ENCODE measurements at places on chromosomes 2 and 18.

DNA sequence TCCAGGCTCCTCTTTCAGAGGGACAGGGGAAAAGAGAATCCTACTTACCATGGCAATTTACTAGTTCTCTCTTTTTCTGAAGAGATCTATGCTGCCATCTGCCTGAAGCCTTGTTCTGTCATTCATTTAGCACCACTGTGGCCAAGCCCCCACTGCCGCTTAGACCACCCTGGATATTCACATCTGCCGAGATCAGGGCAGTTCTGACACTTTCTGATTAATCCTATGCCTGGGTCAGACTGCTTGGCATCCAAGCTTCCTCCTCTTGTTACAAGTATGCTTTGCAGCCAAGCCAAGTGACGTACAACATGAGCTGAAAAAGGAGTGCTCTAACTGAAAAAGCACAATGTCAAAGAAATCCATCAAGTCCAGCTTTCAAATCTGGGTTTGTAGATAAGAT, 332.6 kb downstream of the SUCLG1 start:
- DNase-seq, result no peak

DNA sequence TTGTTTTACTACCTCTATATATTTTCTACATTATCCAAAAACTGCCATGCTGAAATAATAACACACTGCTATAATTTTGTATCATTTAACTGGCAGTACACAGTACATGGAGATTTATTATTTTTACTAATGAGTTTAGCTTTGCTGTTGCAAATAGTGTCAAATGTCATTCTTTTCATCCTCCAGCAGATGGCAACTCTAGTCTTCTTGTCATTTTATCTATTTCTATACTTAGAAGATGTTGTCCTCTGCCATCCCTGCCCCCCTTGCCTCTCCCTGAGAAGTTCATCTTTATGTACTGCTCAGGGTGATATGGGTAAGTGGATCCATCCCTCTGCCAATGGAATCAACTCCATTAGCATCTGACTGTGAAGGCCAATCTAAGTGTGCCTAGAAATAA, 21.7 kb upstream of the LRRTM1 start:
- DNase-seq, result no peak

GRCh38 chr2:145185696-145186095, 665.8 kb upstream of the ZEB2 start:
- no peak for DNase-seq

DNA sequence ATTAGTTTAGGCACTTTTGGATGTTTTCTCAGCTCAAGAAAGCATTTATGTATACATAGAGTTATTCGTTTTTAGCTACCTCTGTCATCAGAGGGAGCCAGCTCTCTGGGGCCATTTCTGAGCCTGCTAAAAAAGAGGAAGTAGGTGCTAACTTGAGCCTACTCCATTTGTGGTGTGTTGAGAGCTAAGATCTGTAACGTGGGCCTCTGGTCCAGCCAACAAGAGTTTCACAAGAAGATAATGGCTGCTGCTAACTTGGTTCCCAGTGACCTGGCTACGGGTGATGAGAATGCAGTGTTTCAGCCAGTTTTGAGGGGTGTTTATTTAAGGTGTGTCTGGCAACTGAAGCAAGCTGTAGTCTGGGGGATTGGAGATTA, 182.5 kb downstream of the PRKCE start:
- DNase-seq, result no peak

DNA sequence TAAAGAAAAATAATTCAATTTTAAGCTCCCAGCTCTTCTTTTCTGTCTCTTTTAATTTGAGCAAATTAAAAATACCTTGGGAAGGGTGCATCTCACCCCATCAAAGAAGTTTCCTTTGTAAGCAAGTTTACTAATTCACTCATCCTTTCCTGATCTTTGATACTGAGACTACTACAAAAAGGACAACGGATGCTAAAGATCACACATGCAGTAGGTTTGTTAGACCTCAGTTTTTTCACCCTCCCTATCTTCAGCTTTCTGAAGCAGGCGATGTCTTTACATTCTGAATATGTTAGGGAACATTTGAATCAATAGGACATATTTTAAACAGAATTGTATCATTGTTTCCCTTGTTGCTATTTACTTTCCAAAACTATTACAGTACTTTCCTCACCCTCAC, 6.0 kb upstream of the HNRNPLL start:
- no peak for DNase-seq

GRCh38 chr2:162217598-162217997, 25.6 kb downstream of the FAP start:
- no peak for DNase-seq

DNA sequence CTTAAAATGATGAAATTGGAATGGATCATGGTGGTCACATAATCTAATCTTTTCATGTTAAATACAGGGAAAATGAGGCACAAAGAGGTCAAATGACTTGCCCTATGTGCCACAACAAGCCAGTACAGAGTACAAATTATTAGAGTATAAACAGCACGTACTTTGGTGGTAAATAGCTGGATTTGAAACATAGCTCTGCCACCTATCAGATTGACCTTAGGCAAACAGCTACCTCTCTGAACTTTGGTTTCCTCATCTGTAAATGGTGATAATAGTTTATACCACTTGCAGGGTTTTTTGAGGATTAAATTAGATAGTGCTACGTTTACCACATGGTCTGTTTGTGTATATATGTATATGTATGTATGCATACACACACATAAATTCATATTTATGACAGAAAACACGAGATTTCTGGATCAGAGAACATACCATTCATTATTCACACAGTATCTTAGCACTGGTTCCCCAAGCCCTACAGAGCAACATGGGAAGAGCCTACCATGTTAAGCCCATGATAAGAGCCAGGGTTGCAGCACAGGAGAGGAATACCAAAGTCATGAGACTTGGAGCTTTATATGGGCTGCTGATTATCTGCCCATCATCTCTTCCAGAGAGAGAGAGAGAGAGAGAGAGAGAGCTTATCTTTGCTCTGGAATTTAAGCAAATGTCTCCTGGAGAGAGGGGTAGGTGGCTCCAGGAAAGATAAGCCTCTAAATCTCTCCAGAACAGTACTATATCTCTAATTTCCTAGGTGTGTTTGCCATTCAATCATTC, 73.5 kb downstream of the MDH1 start:
- no peak for DNase-seq

- no peak for DNase-seq
These were observed 371 bp upstream of the LCLAT1 start for GRCh38 chr2:30446602-30447148.

DNA sequence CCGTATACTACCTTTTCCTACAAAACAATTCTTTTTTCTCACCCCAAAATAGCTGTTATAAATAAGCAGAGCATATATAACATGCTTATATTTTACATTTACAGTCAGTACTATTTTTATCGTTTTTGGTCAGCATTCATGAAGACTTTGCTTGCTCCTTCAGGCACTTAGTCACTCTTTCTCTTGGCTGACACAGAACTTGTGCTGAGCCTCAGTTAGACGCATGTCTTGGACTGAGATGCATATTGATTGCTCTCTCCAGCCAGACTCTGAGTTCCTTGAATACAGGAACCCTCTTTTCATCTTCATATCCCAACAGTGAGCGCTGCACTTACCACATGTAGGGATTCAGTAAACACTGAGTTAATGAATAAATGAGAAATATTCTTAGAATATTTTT, 158.3 kb downstream of the RTN4 start:
- DNase-seq, result no peak

DNA sequence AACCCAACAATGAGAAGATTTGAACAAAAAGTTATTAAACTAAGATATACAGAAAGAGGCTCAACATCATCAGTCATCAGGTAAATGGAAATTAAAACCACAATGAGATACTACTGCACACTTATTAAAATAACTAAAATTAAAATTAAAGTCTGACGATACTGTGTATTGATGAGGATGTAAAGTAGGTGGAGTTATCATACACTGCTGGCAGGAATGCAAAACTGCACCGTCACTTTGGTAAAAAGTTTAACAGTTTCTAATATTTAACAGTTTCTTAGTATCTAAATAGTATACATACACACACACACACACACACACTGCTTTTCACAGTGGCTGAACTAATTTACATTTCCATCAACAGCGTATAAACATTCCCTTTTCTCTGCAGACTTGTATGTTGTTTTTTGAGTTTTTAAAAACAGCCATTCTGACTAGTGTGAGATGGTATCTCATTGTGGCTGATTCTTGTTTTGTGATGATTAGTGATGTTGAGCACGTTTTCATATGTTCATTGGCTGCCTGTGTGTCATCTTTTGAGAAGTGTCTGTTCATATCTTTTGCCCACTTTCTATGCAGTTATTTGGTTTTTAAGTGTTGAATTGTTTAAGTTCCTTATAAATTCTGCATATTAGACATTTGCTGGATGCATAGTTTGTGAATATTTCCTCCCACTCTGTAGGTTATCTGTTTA, 726.9 kb upstream of the CHAC2 start:
- no peak for DNase-seq

DNA sequence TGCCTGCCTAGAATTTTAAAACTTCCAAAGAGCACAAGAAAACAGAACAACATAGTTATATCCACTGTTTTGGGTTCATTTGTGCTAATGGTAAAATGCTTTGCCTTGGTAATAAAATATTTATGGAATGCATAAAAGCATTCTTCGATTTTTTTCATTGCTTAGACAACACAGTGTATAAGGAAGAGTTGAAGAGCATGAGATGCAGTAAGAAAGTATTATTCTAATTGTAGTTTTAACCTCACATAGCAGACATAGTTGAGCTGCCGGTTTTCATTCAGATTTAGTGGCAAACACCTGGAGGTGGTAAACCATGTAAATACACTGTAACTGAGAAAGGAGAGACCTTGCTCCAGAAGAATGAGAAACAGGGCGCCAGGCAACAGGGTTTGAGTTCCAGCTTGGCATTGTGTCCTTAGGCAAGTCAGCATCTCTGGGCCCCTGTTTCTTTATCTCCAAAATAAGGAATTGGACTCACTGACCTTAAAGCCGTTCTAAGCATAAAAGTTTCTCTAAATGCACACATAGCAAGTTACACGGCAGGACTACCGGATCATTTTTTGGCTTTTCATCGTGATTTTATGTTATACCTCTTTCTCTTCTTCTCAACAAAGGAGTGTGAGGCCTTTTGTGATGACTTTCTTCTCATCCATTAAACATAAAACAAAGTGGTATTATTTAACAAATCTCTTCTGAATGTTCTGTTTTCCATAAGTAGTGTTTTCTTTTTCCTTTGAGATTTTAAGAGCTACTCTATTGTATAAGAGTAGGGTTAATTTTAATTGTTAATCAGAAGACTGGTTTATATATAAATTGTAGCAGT, 7.9 kb downstream of the UGP2 start:
- no peak for DNase-seq

DNA sequence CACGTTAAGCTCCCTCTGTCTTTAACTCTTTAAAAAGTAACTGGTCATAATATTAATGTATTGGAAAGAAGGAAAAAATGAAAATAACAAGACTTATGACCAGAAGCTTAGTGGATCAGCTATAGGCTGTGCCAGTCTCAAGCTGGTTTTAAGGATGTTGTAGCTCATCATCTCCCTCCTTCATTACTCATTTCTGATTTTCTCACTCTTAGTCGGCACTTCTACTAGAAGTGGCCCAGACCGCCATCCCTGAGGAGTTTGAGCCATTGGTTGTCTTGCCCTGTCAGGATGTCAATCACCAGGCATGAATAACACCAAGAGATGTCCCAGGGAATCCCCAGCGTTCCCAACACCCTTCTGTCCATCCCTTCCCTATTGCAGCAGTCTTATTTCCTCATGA, 151.5 kb downstream of the ASXL3 start:
- no peak for DNase-seq

DNA sequence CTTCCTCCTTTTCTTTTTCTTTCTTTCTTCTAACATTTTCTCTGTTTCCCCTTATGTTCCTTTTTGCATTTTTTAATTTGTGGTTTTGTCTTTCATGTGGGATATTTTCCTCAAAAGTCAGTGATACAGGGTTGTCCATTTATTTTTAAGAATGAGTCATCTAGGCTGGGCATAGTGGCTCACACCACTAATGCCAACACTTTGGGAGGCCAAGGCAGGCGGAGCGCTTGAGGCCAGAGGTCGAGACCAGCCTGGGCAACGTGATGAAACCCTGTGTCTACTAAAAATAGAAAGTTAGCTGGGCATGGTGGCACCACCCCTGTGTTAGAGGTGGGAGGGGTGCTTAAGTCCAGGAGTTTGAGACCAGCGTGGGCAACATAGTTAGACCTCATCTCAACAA, 35.8 kb downstream of the KATNAL2 start:
- DNase-seq, result no peak

DNA sequence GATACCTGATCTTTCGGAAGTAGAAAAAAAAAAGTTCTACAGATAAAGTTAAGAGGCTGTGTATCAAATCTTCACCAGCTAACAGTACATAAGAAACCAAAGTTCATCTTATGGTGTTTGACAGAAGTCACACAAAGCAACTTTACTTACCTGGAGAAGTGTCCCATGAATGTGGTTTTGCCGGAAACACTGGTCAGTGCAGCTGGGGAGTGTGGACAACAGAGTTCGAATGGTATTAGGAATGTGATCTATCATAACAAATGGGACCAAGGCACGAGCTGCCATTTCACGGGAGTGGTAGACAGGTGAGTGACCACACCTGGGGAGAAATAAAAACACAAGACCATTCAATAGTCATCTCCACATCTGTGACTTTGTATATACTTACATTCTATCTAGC, 171.4 kb upstream of the ZFP36L2 start:
- no peak for DNase-seq

DNA sequence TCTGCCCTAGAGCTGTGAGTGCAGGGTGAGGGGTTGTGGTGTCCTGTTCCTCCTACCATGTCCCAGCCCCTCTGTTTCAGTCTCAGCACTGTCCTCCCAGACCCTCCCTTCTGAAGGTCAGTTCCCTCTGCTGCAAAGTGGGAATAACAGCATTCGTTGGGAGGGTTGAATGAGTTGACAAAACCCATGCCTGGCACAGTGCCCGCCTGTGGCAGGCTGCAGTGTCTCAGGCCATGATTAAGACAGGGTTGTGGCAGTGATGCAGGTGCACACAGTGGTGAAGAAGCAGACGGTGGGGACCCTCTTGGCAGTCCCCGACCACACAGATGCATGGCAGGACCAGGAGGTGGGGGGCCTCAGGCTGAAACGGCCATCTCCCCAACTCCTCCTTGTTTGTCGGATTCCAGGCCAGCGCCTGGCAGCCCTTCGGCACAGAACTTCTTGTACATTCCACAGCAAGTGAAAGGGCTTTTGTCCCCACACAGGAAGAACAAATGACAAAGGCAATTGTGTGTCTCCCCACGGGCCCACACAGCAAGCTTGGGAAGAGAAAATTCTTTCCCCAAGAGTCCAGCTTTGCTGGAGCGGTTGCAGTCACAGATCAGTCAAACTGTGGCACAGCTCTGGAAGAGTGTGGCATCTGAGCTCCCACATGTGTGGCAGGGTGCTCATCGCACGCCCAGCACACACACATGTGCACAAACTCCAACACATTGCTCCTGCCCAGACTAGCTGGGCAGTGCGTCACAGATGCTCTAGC, 92.0 kb upstream of the MSH2 start:
- DNase-seq, result no peak

- no peak for DNase-seq
These were observed 26.9 kb downstream of the GCG start for GRCh38 chr2:162125138-162125537.

- DNase-seq, result no peak
These were observed 7.0 kb upstream of the DGUOK start for GRCh38 chr2:73919596-73920228.

GRCh38 chr2:170012773-170013172, 165.2 kb upstream of the MYO3B start:
- DNase-seq, result no peak

Data from right renal cortex interstitium (tissue), 3 donors.